Islet precursor cell (in vitro differentiated cells): ENCODE measurements at places on chromosomes 3 and 15.
A peak's percentile ranks its signal among the peaks of the same experiment; 100 is the strongest.

- no peak for DNase-seq
These were observed 33.5 kb downstream of the CHAC1 start for GRCh38 chr15:40986820-40987219.

GRCh38 chr3:182233957-182234356 lies 522.2 kb downstream of the SOX2 start:
- DNase-seq: no peak

GRCh38 chr3:38645076-38645475 lies 4.4 kb downstream of the SCN5A start:
- no peak for DNase-seq

DNA sequence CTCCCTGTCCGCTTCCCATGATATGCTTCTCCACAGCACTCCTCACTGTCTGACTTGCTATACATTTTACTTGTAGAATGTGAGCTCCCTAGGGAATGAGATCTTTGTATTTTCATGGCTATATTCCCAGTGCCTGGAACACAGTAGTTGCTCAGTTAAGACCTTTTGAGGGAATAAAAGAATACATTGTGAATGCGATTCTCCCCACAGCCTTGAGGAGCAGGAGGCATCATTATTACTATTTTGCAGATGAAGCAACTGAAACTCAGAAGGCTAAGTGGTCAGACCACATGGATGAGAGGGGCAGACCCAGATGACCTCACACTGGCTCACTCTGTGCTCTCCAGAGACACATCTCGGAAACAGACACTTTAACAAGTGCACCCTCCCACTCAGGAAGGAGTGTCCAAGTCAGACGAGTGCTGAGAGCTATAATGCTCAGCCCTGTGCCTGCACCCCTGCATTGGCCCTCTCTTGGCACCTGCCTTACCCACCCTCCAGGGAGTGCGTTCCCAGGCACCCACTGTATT lies 46.8 kb downstream of the SST start:
- DNase-seq: no peak

GRCh38 chr3:117735481-117736101 lies 1026.0 kb downstream of the TUSC7 start:
- DNase-seq: no peak

DNA sequence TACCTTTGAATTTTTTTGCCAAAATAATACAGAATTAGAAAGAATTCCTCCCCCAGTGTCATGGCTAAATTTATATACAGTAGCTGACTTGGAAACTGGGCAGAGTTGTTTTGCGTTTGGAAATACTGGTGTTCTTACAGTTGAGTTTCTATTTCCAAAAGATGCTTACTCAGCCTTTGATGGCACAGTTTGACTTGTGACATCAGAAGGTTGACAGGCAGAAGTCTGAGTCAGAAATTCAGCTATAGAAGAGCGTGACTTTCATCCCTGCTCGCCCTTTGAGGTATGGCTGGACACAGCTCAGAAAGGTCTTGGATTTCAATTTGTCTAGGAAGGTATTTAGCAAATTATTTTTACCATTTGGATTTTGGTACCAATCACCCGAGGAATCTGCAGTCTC lies 175.8 kb downstream of the VGLL4 start:
- no peak for DNase-seq

- no peak for DNase-seq
These were observed 8.6 kb downstream of the SEMA6D start for GRCh38 chr15:47725906-47726305.

DNA sequence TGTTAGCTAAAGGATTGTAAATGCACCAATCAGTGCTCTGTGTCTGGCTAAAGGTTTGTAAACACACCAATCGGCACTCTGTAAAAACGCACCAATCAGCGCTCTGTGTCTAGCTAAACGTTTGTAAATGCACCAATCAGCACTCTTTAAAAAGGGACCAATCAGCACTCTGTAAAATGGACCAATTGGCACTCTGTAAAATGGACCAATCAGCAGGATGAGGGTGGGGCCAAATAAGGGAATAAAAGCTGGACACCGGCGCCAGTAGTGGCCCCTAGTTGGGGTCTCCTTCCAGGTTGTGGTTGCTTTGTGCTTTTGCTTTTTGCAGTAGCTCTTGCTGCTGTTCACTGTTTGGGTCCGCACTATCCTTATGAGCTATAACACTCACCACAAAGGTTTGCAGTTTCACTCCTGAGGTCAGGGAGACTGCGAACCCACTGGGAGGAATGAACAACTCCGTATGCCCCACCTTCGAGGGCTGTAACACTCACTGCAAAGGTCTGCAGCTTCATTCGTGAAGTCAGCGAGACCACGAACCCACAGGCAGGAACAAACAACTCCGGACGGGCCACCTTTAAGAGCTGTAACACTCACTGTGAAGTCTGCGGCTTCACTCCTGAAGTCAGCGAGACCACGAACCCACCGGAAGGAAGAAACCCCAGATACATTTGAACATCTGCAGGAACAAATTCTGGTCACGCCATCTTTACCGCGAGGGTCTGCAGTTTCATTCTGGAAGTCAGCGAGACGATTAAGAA lies 1.1 kb upstream of the SUCLG2 start:
- no peak for DNase-seq

DNA sequence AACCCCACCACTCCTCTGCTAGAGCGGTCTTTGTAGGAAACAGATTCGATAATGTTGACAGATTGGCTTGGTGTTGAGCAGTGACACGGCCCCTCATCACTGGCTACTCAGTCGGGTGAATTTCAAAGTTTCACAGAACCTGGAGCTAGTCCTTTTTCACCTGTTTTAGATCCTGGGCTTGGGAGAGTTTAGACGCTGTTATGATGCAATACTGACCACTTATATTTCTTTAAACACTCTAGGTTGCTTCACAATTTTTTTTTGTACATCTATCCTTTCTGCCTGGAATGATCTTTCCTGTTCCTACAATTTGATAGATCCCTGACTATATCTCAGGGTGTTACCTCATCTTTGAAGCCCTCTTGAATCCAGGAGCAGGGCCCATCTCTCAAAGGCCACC lies 97.1 kb upstream of the ATP10A start:
- no peak for DNase-seq

DNA sequence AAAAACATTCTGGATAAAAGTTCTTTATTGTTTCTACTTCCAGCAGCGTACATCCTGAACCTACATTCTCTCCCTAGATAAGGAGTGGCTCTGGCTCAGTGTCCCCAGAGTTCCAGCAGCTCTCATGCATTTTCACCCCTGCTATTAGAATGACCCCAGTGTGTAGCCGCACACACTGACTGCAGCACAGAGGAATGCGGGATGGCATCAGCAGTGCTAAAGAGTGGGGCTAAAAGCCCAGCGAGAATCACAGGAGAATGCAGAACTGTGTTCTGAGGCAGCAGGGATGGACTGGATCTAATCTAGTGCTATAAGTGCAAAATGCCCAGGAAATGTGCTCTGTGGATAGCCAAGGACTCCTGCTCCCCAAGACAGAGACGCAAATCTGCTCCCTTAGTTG lies 66.4 kb upstream of the TJP1 start:
- DNase-seq: peak; percentile 95

GRCh38 chr3:65902304-65902793 lies 136.4 kb downstream of the MAGI1 start:
- DNase-seq: peak; percentile 85

DNA sequence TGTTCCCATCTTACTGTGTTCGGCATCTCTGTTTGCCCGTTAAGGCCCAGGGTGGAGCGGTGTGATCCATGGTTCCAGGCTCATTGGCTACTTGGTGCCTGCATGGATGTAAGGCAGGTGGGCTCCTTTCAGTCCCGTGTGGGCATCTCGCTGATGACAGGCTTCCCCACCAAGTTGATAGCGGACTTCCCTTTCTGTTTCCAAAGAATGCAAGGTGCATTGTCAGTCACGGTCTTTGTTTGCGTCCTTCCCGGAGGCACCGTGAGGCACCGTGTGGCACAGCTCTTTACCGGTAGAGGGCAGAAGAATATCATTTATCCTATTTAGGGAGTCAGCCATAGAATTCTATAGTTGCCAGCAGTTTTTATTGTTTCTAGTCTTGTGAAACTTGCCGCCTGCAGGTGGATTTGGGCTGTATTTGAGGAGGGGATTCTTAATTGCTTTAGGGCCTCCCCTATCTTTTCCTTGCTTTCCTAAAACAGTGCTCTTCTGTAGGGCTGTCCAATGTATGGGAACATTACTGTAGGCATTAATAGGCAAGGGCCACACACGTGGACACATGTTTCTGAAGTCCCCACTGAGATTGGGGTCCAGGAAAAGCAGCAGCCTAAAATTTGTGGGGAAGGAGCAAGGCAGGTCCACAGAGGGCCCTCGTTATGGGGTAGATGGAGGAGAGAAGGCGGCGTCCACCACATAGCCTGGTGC lies 244.1 kb downstream of the SLCO3A1 start:
- DNase-seq: peak; percentile 79

DNA sequence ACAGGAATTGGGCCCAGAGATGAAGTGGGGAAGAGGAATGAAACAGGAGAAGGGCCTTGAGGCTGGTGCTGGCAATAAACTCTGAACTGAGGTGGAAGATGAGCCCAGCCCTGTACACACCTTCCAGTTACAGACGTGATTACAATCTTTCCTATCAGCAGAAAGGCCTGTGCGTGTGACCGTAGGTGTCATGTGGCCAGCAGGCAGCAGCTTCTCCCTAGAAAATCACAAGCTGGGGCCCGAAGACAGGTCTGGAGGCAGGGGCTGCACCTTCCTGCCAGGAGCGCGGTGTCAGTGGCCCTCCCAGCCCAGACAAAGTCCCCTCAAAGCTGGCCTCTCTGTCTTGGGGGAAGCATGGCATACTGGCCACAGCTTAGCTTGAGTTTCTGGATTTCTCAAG lies 16.7 kb upstream of the PIGZ start:
- DNase-seq: peak; percentile 38

DNA sequence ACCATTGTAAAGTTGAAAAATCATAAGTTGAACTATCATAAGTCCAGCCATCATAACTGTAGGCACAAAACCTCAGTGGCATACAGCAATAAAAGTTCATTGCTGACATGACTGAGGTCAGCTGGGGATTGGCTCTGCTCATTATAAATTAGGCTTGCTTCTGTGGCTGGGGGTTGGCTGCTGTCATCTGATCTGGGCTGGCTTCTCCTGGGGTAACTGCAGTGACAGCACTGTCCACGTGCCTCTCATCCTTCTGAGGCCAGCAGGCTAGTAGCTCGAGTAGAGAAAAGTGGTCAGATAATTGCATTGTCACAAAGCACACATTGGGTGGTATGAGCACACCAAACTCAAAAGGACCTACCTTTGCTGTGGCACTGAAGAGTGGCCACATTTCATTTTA lies 31.3 kb downstream of the CMTM7 start:
- DNase-seq: peak; percentile 41

- no peak for DNase-seq
These were observed 105.4 kb downstream of the ZIC1 start for GRCh38 chr3:147514366-147515160.

GRCh38 chr3:57876632-57877031 lies 120.5 kb downstream of the SLMAP start:
- DNase-seq: no peak

- no peak for DNase-seq
These were observed 611.2 kb upstream of the GRM7 start for GRCh38 chr3:6249679-6250078.

DNA sequence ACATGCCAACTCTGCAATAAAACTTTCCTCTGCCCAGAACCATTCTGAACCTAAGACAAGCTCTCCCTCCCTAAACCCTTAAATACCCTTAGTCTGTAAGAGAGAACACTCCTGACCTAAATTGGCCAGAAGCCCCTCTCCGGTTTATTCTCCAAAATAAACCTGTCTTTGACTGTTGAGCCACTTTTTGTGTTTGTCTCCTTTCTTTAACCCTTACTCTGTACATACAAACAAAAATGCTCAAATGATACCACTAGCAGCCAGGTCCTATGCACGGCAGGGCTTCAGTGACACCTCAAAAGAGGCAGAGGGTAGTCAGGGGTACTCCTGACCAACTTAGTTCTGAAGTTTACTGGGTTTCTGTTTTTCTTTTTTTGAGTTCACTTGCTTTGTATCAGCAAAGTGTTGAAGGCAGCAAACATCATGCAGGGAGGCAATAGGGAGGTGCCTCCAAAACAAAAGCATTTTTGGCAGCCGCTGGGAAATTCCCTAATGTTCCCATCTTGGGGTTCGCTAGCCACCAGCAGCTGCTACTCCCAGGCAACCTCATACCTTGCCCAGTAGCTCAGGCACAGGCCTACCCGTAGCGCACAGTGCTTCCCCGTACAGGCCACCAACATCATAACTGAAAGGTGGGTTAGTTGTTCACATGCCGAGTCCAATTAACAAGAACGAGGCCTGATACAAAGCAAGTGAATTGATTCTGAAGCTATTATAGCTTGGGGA lies 62.9 kb upstream of the GCNT3 start:
- DNase-seq: no peak

DNA sequence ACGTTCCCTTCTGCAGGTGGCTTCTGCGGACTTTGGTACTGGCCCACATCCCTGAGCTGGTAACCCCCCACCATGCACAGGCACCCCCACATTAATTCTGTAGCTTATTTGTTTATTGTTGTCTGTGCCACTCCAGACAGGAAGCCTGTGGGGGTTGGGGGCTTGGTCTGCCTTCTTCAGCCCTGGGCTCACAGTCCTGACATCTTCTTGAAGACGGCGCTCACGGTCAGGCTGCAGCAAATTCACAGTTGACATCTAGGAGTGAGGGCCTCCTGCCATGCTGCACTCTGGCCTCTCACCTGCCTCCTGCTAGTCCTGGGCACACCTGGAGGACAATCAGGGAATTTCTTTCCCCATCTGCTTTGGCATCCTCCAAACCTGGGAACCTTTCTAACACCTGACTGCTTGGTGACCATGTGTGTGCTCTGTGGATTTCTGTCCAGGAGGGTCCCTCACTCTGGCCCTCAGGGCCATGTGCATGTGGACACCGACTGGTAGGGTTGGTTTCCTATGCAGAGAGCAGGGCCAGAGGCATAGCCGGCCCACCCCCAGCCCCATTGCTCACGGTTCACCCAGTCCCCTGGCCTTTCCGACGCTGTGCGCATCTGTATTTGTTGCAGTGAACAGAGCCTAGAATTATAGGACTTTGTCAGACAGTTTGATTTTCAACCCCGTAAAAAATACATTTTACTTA lies 68.8 kb downstream of the APBA2 start:
- peak; percentile 42 for DNase-seq

DNA sequence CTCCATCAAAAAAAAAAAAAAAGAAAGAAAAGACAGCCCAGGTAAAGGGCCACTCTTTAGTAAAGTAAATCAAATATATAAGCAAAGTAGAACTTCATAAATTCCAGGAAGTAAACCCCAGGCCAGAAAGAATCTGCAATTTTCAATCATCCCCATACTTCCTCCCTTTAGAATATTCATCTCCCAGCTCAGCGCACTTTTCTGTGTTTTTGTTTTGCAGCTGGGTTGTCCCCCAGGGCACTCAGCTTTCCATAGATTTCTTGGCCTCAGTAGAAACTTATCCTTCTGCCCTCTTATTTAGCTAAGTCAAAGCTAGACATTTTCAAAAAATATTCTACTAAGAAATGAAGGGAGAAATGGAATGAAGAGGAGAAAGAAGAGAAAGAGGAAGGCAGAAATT lies 24.0 kb upstream of the SPRED1 start:
- no peak for DNase-seq

GRCh38 chr3:172868582-172869200 lies 118.2 kb downstream of the ECT2 start:
- DNase-seq: no peak

GRCh38 chr3:184295771-184296170 lies 3.3 kb upstream of the PSMD2 start:
- no peak for DNase-seq
